Gastrocnemius medialis (tissue), 4 donors: ENCODE measurements at places on chromosomes 13 and 19. TPM values are rescaled to one million over a fixed set of nuclear protein-coding genes. Genes with fewer than 3 reads are reported as not detected.

The S1PR5 gene
- total RNA-seq: not detected

The COX6B2 gene
- total RNA-seq: not detected

The IFI30 gene
- total RNA-seq: 20.4 TPM

The GMIP gene
- 1.2 TPM for total RNA-seq

The CHST8 gene
- total RNA-seq: not detected

The OLFM4 gene
- 1.6 TPM for total RNA-seq

DNA sequence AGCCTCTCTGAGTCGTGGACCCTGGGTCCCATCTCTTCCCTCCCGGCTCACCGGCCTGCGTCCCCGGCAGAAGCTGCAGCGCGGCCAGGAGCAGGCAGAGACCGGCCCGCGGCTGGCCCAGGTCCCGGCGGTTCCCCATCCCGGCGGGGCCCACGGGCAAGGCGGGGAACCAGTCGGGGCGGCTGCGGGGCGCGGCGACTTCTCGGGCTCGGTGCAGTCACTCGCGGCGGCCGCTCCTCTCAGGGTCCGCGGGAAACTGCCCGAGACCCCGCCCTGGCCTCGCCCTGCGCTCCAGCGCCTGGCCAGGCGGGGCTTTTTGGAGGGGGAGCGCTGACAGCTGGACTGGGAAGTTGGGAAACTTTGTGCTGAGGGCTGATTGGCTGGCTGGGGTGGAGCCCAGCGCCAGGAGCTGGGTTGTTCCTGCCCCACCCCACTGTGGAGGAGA lies at the start of gene COL5A3:
Gene COL5A3, minus strand, starts transcription at position 258 of the 445 bp plus-strand sequence. Its CDS starts 119 bp downstream, at position 139.
- peak; percentile 40 for DNase-seq

- DNase-seq: no peak
Observed at GRCh38 chr19:38162094-38162493, 61.9 kb downstream of the DPF1 start.

- no peak for DNase-seq
Observed at GRCh38 chr19:20357921-20358320, 190.9 kb downstream of the ZNF486 start.

DNA sequence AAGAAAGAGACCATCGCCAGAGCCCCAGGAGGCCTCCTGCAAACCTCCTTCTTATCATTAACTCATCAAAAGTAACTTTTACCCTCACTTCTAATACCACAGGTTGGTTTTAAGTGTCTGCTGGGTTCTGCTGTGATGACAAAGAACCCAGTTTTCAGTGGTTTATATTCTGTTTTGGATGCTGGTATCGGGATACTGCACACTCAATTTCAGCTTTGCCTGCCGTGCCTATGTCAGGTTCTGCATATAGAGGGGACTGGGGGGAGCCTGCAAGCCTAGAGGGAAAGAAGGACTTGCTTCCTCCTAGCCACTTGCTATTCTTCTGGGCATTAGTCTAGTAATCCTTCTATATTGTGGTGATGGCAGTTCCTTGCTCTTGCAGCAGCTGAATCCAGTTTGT lies 242.4 kb downstream of the KCNRG start:
- no peak for DNase-seq

DNA sequence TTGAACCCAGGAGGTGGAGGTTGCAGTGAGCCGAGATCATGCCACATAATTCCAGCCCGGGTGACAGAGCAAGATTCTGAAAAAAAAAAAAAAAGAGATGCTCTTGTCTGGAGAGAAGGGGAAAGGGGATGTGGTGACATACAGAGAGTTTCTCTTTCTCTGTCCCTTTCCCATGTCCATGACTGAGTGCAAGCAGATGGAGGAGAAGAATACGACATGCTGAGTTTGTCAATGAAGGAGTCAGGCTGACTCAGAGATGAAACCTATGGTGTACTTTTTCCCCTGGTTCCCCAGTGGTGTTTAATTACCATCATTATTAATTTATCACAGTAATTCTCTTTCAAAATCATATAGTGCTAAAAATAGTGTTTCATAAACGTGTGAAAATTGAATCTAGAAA lies 448.8 kb downstream of the FOXO1 start:
- no peak for DNase-seq

- DNase-seq: no peak
Observed at GRCh38 chr19:40461669-40462221, 3.8 kb downstream of the BLVRB start.

- DNase-seq: no peak
Observed at GRCh38 chr19:48473161-48473966, 4.2 kb downstream of the CYTH2 start.

GRCh38 chr13:73842626-73843025 lies 291.6 kb downstream of the KLF12 start:
- DNase-seq: no peak

GRCh38 chr19:42067315-42067888 lies 2.6 kb downstream of the GRIK5 start:
- no peak for DNase-seq

DNA sequence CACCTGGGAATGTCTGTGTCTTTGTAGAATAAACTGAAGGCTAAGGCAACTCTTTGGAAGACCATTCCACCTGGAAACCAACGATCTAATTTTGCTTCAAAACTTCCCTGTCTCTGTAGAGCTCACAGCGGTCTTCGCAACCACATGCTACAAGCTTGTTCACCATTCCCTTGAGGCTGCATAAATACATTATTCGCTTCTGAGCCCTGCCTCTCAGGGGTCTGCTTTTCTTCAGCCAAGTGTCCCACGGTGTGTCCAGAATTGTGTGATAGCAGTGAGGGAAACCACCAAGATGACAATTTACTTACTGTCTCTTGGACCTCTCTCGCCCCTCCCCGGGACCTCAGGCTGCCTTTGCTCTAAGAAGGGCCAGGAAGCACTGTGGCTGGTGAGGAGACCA lies 51.1 kb downstream of the GPR12 start:
- DNase-seq: no peak

- DNase-seq: no peak
Observed at GRCh38 chr13:110665491-110666254, 40.2 kb downstream of the CARS2 start.

GRCh38 chr13:114119196-114119595 lies 13.2 kb downstream of the RASA3 start:
- no peak for DNase-seq

DNA sequence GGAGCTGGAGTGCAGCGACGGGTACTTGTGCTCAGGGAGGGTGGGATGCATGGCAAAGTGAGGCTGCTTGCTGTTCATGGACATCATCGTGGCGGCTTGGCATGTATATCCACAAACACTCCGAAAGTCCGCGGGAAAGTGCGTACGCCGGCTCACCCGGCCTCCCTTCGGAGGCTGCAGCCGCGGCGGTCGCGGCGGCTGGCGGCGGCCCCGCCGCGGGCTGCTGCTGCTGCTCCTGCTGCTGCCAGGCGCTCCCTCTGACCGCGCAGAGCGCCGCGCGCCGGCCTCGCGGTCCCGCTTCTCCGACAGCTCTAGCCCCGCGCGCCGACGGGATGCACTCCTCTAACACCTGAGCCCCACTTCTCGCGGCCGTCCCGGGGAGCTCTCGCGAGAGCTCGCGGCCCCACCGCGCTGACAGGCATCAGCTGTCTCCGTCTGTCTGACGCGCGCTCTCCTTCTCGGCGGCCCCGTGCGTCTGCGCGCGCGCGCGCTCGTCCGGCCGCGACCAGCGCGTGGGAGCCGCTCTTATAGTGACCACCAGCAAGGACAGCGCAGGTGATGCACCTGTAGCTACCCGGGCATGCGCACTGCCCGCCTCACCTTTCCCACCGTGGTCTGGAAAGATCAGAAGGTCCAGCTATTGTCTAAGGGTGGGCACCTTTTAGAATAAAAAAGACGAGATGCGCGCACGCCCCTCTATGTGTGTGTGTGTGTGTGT lies at the start of gene POU4F1:
Gene POU4F1, minus strand, starts transcription at position 313 of the 718 bp plus-strand sequence. Its CDS starts 226 bp downstream, at position 87.
- no peak for DNase-seq
